Naive thymus-derived CD8-positive, alpha-beta T cell (primary cell): ENCODE measurements at places on chromosomes 5 and 9. TPM values are rescaled to one million over a fixed set of nuclear protein-coding genes. Genes with fewer than 3 reads are reported as not detected.

Gene TAF11L4
- not detected for total RNA-seq

GRCh38 chr5:26791021-26791420 is 247.4 kb downstream of the CDH9 start:
- DNase-seq = no peak

DNA sequence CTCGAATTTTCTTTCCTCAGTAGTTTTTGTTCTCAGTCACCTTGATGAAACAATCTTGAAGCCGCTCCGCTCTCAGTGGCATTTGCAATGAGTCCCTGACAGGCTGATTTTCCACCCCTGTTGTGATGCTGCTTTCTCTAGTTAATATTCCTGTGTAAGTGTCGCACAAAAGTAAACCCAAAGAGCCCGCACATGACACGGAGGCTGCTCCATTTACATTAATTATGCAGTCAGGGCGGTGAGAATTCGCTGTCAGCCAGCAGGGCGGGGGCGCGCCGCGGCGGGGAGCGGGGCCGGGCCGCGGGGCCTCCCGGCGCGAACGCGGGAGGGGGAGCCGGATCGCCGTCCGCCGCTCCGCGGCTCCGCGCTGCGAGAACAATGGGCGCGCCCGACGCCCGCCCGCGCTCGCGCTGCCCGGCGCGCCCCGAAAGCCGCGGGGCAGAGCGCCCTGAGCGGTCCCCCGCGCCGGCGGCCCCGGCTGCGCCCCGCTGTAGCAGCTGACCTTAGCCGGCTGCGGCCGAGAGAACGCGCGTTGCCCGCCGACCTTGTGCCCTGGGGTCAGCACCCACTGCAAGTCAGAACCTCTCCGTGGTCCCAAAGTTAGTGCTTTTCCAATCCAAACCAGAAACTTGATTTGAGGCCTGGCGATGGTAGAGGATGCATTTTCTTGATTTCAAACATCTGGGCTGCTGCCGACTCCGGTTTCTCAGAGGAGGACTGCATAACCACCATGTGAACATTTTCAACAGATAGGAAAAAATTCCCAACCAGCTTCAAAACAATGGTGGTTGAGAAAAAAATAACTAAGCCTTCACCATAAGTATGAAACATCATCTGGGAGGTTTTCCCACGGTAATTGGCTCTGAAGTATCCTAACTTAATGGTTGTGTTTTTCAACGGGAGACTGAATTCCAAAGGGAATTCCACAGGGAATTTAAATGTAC is 142.6 kb downstream of the PBX3 start:
- peak; percentile 32 for DNase-seq

- no peak for DNase-seq
Observed at GRCh38 chr9:110283751-110284150, 27.4 kb upstream of the TXN start.

GRCh38 chr9:90972057-90972456 is 170.4 kb downstream of the SYK start:
- DNase-seq = no peak

Gene ALAD
- 45.7 TPM for total RNA-seq
